ENCODE measurements at places on chromosomes 11 and 22.

DNA sequence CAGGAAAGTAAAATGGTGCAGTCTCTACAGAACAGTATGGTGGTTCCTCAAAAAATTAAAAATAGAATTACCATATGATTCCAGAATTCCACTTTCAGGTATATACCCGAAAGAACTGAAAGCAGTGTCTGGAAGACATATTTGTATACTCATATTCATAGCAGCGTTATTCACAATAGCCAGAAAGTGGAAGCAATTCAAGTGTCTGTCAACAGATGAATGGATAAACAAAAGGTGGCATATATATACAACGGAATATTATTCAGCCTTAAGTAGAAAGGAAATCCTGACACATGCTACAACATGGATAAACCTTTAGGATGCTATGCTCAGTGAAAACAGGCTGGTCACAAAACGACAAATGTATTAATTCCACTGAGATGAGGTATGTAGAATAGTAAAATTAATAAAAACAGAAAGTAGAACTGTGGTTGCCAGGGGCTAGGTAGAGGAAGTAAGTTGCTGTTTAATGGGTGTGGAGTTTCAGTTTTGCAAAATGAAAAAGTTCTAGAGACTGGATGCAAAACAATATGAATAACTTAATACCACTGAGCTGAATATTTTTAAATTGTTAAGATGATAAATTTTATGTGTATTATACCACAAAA is 14.5 kb downstream of the SAA1 start:
- DNase-seq: no peak

- DNase-seq: no peak
Observed at GRCh38 chr11:131692151-131692550, 321.7 kb downstream of the NTM start.

GRCh38 chr22:27918341-27919221 is 475 bp downstream of the PITPNB start:
- DNase-seq: no peak

DNA sequence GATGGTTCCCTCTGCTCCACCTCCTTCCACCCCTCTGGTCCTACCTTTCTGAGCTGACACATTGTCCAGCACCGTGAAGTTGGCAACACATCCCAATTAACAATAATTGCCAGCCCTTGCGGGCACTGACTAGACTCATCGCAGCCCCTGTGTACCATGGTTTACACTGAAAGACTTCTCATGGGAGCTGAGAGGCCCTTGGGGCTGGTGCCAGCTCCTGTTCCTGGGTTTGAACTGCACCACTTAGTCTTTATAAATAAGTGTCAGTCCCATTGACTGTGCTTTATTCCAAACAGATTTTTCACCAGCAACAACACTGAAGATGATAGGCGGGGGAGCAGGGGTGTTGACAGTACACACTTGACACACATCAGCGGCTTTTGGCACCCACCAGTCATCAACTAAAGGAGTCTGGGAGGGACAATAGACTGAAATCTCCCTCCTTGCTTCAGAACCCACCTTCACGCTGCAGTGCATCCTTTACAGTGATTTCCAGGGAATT is 447.3 kb downstream of the NTM start:
- no peak for DNase-seq

DNA sequence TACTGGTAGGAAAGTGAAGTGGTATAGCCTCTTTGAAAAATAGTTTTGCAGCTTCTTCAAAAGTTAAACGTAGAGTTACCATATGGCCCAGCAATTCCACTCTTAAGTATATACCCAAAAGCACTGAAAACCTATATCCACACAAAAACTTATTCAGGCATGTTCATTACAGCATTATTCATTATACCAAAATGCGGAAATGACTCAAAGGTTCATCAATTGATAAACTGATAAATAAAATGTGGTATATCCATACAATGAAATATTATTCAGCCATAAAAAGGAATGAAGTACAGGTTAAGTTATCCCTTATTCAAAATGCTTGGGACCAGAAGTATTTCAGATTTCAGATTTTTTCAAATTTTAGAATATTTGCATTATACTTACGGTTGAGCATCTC is 35.8 kb upstream of the UBASH3B start:
- DNase-seq: no peak

DNA sequence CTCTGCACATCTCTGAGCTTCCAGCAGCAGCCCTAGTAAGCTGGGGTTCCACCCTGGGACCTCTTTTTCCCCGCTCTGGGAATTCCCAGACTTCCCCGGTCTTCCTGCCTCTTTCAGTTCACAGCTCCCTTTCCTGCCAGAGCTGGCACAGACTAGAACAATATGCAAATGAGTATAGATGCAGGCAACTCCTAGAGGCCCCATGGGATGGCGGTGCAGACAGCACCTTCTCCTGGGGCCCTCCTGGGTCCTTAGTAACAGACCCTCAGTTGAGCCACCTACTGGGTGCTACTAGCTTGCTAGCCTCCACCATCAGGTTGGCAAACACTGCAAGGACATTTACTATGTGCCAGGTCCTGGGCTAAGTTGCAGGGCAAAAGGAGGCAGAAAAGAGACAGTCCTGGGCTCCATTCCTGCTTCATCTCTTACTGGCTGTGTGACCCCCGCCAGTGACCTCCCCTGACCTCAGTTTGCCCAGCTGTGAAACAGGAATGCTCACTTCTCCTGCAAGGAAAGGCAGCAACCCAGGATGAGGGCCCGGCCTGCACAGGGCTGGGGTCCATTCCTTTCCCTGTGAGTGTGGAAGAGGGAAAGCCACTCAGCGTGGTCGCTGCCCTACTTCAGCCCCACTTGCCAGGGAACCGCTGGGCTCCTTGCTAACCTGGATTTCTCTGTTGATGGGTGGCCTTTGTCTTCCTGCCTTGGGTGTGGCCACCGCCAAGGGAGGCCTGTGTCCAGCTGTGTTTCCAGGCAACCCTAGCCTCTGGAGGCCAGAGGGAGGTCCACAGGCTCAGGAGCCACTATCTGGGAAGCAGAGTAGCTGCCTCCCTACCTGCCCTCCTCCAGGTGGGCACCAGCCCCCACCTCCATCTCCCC is 7.3 kb downstream of the RELT start:
- DNase-seq: no peak

DNA sequence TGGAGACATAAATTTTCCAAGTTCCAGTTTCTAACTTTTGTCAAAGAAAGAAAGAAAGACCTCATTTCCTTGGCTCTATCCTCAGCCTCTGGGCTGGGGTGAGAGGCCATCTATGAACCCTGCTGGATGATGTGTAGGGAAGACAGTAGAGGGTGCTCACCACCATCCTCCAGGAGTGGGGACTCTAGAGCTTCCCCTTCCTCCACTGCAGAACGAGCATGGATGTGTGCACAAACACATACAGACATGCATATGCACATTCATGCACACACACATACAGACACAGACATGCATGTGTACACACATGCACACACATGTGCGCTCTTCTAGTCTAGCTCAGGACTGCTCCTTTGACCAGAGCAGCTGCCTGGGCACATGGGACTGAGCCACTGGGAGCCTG is 565.8 kb downstream of the BUD13 start:
- no peak for DNase-seq

DNA sequence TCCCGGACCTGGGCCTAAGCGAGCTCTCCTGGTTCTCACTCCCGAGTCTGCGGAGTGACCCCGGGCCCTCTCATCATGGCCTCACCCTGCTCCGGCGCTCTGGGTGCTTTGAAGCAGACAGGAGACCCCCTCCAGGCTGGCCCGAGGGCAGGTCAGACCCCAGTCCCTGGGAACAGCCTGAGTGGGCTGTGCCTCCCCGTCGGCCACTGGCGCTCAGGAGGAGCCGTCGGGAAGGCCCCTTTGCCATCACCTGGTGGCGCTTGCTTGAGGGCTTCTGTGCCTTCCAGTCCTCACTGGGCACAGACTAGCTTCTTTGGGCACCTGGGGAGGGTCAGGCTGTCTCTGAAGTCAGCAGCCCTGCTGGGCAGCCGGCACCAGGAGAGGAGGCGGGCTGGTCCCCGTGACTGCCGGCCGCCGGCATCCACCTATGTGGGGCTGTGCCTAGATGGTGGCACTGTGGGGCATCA is 6.7 kb downstream of the BRSK2 start:
- DNase-seq: no peak

DNA sequence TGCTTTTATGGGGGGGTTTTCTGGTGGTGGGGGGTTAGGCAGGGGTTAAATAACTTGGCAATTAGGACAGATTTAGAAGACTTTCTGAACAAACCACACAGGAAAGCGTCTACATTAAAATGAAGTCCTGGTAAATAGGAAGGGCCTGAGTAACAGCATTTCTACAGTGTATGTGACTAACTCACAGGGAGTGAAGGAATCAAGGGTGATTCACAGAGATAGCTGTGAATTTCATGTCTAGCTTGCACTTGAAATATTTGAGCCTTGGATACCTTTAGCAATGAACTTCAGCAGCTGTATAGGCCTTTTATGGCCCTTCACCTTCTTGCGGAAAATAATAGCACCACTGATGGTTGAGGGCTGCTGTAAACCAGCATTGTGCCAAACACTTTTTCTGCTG is 26.1 kb upstream of the LDHA start:
- DNase-seq: no peak

DNA sequence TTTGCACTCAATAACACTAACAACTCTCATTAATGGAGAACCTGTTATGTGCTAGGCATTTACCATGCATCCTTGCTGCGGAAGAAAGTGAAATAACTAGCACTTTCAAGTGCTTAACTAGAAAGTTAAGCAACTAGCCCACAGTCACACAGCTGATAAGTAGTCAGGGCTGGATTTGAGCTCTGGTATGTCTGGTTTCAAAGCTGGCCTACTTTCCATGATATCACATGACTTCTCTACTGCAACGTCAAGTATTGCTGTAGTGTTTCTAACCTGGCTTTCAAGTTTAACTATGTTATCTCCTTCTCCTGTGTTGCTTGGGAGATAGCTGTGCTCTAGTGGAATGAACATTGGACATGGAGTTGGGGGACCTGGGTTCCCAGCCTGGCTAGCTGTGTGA is 12.1 kb downstream of the SLC15A3 start:
- no peak for DNase-seq

DNA sequence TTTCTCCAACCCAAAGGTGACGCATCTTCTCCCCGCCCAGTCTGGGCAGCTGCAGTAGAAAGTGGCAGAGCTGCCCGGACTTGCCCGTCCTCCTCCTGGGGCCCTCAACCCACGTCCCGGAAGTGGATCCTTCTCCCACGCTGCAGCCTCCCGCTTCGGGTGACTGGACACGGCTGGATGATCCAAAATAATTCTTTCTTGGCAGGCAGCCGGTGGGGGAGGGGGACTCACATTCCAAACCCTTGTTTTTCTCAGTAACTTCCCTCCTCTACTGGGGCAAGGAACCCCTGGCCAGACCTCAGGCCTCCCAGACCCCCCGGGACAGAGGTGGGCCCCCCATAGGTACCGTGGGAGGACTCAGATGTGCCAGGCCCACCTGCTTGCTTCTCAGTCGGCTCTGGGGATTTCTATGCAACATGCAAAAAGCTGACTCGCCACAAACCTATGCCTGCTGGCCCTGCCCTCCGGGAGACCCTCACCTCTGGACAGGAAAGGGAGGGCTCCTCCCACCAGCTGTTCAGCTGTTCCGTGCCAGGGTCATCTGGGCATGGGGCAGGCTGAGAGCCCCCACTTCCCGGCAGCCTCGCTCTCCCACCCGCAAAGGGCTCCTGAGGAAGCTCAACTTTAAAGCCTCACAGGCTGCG is 1.4 kb downstream of the PLXNB2 start:
- DNase-seq: peak; percentile 18

DNA sequence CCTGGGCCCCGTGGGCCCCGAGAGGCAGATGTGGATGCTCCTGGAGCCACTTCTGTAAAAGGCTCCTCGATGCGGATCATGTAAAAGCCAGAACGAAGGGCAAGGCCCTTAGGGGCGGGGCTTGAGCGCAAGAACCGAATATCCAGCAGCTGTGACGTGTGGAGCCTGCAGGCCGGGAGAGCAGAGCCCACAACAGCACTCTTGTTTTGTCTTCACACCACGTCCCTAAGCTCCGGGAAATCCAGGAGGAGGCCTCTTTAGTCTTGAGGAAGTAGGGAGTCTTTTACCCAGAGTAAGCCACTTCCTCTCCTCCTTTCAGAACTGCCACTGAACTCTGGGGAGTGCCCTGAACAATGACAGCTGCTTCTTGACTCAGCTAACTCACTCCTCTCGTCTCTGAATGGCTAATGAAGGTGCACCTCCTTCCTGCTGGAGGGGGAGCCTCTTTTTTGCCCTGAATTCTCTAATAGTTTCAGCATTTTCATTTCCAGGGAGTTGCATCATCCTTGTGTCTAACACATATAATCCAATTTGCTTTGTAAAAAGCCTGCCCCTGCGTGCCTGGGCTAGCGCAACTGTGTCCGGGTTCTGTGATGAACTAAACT is 12.5 kb downstream of the L3MBTL2 start:
- DNase-seq: peak; percentile 56

- DNase-seq: no peak
Observed at GRCh38 chr11:19595840-19596751, 116.5 kb upstream of the NAV2 start.

DNA sequence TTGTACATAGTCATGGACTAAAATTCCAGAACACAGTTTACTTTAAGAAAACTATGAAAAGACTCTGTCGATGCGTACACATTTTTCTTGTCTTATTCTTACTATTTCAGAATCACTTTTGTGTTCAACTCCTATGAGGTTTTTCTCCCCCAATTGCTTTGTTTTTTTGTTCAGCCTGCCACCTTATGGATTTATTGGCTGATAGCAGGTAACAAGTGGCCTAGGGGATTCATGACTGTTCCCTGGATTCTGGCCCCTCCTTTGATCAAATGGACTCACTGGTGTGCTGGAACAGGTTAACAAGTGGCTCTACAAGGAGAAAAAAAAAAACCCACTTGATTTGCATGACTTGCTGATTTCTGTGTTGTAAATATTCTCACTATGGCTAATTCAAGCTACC is 10.6 kb downstream of the MMP20 start:
- DNase-seq: no peak

- DNase-seq: no peak
Observed at GRCh38 chr11:64726211-64726641, 3.2 kb upstream of the NRXN2 start.

DNA sequence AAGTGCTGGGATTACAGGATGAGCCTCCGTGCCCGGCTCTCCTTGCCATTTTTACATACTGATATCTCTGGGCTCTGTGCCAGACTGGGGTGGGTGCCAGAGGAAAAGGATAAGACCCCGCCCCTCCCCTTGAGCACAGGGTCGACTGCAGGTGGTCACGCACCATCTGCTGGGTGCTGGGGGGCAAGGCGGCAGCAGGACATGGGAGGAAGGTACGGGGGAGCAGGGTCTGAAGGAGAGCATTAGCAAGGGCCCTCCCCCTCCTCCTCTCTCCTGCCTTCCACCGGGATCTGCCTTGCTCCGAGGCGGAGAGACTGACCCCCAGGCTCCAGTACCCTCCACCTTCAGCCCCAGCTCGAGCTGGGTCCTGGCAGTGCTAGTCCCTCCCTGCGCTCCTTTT is 9.7 kb upstream of the PGA3 start:
- peak; percentile 9 for DNase-seq

DNA sequence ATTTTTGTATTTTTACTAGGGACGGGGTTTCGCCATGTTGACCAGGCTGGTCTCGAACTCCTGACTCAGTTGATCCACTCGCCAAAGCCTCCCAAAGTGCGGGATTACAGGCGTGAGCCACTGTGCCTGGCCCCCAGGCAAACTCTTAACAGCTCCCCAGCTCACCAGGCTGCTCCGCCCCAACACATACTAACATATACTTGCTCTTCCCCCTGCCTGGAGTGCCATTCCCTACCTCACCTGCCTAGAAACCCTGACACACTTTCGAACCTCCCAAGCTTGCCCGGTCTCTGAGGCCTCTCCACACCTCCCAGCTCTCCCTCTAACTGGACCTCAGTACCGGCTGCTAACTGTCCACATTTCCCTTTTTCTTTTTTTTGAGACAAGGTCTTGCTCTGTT is 8.5 kb downstream of the MAP4K2 start:
- no peak for DNase-seq

GRCh38 chr11:69983897-69984438 is 94.1 kb upstream of the ANO1 start:
- DNase-seq: no peak

GRCh38 chr11:22577854-22578253 is 47.8 kb downstream of the FANCF start:
- DNase-seq: no peak
